ENCODE measurements at places on chromosomes 11 and 22.

GRCh38 chr22:37079158-37079557, 27.6 kb downstream of the KCTD17 start:
- no peak for DNase-seq

DNA sequence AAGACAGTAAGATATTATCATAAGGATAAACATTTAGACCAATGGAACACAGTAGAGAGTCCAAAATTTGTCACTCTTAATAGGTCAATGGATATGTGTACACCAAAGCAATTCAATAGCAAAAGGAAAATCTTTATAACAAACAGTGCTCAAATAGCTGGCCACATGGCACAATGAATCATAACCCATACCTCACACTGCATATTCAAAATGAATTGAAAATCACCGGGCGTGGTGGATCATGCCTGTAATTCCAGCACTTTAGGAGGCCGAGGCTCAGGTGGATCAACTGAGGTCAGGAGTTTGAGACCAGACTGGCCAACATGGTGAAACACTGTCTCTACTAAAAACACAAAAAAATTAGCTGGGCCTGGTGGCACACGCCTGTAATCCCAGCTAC, 8.4 kb downstream of the SNX32 start:
- DNase-seq: no peak

DNA sequence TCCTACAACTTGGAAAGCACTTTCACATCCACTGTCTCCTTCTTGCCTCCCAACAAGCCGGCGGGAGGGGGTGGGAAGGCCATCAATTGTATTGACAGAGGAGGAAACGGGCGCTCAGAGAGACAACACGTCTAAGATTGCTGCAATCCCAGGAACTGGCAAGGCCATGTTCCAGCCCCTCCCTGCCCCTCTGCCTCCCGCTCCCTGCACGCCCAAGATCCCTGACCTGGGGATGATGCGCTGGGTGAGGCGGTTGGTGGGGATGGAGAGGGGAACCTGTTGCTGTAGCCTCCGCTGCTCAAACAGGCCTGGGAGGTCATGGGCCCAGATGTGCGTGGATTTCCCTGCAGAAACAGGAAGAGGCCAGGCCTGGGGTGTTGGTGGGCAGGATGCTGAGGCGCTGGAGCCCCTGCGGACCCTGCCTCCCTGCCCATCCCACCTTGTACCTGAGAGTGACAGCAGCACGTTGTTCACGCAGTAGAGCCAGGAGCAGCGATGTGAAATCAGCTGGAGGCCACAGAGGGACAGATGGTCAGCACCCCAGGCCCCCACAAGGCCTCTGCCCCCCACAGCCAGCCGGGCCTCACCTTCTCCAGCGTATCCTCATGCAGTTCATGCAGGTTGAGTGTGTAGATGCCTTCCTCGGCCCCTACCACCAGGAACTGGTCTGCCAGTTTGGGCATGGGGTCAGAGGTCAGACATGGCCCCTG, 6.8 kb downstream of the MAP4K2 start:
- DNase-seq: no peak

- DNase-seq: no peak
These were observed 23.4 kb upstream of the CLNS1A start for GRCh38 chr11:77660947-77661346.

DNA sequence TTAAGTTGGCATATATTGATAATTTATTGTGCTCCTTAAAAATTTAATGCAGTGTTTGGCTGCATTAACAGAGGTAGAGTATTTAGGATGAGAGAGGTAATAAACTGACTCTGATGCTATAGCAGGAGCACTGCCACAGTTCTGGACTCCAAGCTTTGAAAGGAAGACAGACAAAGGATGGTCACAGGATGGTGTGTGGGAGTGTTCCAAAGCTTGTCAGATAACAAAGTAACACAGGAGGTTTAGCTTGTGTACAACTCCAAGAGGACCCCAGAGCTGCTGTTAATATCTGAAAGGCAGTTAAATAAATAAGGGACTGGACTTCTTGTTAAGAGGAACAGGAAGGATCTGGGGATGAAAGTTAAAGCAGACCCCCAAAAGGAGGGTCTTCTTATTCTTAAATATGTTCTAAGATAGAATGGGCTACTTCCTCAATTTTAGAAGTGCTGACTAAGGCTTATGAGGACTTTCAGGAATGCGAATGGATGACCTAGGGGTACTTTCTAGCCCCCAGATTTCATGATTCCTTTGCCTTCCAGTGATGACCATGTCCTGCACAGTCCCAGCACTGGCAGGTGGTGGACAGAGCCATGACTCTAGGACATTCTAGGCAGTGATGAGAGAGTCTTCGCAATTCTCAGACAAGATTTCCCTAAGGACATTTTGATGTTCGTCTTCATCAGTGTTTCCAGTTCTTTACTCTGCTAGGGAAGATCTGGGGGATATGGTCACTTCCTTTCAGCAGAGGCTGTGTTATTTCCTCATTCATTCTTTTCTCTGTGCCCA, 149.1 kb upstream of the RASSF10 start:
- no peak for DNase-seq

DNA sequence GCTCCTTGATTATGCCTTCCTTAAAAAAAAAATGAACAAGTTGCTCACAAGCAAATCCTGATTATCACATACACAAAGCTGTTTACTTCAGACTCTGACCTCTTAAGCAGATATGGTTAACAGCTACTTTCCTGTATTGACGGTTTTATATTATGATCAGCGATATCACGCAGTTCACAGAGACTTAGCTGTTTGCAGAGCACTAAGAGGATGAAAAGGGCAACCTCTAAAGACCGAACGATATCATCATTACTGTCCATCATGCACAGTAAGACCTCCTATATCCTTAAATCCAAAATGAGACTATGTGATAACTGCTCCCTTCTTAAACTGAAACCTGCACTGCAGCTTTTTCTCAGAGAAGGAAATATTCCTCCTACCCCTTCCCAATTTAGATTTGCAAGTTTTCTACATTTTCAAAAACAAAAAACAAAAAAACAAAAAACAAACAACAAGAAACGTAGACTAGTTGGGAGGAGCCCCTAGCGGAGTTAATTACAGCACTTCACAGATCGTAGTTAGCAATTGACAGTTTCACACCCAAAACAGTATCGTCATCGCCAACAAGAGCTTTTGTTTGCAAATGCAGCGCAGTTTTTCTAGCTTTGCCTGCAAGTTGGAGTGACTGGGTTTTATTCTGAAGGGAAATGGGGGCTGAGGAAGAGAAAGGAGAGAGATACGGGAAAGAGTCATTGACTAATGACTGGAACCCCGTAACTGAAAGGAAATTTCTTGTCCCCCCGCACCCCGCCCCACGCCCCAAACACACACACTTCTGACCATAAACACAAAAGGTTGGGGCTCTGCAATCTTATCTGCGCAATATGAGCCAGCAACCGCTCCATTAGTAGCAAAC, 1.2 kb downstream of the DDX6 start:
- DNase-seq: no peak

DNA sequence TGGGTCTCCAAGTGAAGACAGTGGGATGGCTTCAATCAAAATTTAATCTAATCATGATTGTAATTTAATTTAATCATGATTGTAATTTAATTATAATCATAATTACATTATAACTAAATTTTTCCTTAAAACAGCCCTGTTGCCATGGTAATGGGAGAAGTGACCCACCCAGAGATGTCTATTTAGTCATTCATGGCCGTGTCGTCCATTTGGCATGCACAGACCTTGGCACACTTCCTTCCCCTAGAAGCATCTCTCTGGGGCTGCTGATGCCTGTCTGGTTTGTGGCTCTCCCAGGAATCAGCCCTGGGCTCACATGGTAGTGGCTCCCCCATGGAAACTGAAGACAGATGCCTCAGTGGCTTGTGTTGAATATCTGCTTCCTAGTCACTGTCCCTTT, 27.0 kb downstream of the P4HA3 start:
- no peak for DNase-seq
